ENCODE measurements at places on chromosomes 3 and 15.

- DNase-seq: no peak
These were observed 267.8 kb upstream of the FRG2C start for GRCh38 chr3:75396316-75396802.

- no peak for DNase-seq
These were observed 19.3 kb downstream of the C3orf85 start for GRCh38 chr3:109155828-109156227.

DNA sequence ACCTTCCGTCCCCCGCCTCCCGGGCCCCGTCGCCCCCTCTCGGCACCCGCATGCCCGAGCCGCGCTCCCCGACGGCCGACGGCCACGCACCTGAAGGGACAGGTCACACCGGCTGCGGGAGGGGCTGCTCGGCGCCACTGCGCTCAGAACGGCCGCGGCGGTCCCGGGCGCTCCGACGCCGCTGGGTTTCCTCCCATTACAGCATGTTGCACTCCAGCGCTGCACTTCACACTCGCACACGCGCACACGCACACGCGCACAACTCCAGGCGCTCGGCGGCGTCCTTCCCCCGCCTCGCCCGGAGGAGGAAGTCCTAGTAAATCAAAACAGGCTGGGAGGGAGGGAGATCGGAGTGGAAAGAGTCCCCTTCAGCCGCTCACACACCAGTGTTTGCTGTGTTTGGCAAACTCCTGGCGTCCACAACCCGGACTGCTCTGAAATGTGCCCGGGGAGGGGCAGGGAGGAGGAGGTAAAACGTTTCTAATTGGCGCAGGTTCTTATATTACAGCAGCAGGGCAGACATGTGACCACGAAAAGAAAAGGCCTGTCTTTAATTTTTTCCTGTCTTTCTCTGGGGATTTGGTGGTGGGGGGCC, 76.7 kb upstream of the VGLL4 start:
- peak; percentile 24 for DNase-seq

GRCh38 chr15:77944002-77944867, 133.3 kb downstream of the TBC1D2B start:
- peak; percentile 63 for DNase-seq

- no peak for DNase-seq
These were observed 588.0 kb downstream of the SQOR start for GRCh38 chr15:46222826-46223225.

DNA sequence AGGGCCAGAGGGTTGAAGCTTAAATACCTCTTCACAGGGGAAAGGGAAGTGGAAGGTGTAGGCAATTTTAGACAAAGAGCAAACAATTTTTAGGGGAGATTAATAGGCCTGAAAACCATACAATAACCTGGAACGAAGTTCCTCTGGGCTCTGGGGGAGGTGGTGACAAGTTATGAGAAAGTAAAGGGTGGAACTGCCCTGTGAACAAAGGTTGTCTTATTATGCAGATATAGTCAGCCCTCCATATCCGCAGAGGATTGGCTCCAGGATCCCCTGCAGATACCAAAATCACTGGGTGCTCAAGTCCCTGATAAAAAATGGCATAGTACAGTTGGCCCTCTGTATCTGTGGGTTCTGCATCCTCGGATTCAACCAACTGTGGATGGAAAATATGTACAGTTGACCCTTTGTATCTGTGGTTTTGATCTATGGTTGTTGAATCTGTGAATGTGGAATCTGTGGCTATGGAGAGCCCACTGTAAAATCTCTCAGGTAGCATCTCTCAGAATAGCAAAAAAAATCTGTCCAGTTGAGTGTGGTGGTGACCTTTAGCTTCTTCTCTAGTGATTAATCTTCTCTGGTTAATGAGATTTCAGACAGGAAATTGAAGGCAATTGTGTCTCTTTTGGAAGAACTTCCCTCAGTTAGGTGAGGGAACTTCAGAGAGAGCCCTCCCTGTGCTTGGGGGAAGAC, 40.2 kb downstream of the CLEC3B start:
- peak; percentile 79 for DNase-seq

DNA sequence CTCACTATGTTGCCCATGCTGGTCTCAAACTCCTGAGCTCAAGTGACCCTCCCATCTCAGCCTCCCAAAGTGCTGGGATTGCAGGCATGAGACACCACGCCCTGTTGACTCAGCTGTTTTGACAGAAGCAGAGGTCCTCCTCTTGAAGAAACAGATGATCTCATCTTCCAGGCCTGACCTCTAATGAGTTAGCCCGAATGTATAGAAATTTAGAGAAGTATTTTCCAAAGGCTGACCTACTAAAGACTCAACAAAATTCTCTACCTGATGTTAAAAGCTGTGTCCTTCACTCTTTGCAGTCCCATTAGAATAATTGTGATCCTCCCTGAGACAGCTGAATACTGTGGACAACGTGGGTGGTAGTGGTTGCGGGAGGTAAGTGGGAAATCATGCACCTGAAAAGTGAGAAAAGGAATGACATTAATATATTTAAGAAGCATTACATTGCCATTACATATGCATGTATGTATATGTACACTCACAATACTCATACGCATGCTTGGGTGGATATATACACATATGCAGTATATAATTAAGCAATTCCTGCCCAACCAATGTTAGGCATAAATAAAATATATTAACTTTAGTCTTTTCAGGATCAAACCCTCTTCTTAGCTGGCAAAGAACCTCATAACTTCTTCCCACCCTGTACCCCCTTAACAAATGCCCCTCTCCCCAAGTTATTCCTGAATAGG, 204.6 kb upstream of the NR2F2 start:
- peak; percentile 51 for DNase-seq

DNA sequence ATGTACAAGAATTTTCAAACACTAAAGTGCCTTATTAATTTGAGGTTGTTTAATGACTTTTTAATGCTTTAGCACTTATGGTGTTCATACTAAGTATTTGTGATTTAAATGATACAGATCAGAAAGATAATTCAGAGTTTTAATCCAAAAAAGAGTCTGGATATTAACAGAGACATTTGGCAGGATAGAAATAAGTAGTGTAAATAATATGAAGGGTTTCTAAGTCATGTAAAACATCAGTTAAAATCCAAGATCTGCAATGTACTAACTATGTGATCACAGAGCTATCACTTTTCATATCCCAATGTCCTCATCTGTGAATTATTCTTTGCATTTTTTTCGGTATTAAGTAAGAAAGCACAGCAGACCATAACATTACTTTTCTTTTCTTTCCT, 62.9 kb downstream of the CD200 start:
- DNase-seq: no peak

GRCh38 chr3:66236281-66236680, 15.5 kb downstream of the SLC25A26 start:
- DNase-seq: no peak
